Stimulated activated CD4-positive, alpha-beta T cell treated with anti-CD3 and anti-CD28 coated beads, Interleukin-4, amount 100 ng/mL, for 1 hour (primary cell): ENCODE measurements at places on chromosomes 5 and 9.

GRCh38 chr9:126146254-126147145 lies 180.1 kb upstream of the MVB12B start:
- DNase-seq, result peak; percentile 15

- no peak for DNase-seq
Observed at GRCh38 chr5:83865579-83865978, 144.9 kb upstream of the HAPLN1 start.

- no peak for DNase-seq
Observed at GRCh38 chr9:36284226-36284625, 26.0 kb upstream of the GNE start.

DNA sequence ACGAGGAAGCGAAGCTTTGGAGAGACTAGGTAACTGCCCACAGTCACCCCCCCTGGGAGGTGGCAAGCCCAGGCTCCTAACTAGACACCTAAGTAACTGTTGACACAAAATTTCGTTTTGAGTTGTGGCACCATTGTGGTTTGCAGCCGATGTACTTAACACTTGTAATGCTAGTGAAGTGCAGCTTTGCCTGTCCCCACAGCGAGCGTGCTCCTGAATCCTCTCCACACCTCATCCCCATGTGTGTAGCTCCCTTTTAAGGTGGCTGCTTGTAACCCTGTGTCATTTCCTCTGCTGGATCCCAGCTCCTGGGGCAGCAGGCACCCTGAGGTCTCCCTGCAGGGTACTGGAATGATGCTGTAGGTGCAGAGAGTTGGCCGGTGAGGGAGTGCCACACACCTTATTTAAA lies 114.9 kb downstream of the TRIO start:
- no peak for DNase-seq

DNA sequence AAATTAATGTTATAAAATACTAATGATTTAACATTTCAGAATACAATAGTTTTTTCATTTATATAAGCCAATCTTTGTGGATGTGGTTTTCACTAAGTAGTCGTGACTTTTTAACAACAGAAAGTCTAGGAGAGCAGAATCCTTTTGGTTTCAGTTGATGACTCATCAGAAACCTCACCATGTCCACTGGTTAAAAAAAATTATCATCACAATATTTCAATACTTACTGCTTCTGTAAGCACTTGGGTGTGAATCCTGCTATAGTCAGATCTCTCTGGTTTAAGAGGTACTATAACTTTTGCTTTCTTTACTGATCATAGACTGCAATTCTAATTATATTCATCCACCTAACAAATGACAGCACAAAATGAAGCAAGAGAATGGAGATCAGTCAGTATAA lies 77.2 kb downstream of the MRPS30 start:
- DNase-seq, result no peak
